ENCODE measurements at places on chromosomes 6 and 20.
A peak's percentile ranks its signal among the peaks of the same experiment; 100 is the strongest.

GRCh38 chr6:38209371-38210260 is 390.1 kb downstream of the ZFAND3 start:
- DNase-seq: no peak

DNA sequence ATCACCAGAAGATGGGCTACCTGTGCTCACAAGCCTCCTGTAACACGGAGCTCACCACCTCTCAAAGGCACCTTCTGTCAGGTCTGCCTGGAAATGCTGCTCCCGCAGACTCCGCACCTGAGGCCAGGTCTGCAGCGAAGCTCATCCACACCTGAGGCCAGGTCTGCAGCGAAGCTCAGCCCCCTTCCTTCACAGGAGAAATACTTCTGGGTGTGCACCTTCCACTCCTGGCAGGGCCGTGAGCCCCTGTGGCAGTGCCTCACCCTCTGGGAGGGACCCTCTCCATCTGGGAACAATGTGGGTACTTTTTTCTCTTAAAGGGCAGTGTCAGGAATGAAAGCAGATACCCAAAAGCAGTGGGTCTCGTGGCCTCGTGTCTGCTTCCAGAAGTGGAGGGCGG is 1.4 kb upstream of the SLCO4A1 start:
- DNase-seq: no peak

- peak; percentile 32 for DNase-seq
Measured at GRCh38 chr6:118284736-118285360, 263.2 kb upstream of the PLN start.

GRCh38 chr6:25052181-25052580 is 116.4 kb upstream of the RIPOR2 start:
- DNase-seq: peak; percentile 32

DNA sequence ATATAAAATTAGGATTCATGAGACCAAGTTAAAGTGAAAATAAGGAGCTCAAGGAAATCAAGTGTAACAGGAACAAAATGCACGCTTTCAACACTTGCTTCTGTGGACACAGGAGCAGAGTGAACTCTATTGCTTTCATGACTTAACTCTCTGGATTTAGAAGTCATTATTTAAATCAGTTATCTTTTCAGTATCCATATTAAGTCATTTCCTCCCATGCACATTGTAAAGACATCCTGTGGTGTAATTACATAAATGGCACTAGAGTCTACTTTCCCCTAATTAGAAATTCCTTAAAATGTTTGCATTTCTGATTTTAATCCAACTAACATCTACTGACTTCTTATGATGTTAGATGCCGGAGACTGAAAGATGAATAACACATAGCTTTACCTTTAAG is 88.0 kb downstream of the INSM1 start:
- DNase-seq: no peak

- DNase-seq: no peak
Measured at GRCh38 chr6:99219788-99220187, 129.7 kb downstream of the FAXC start.

DNA sequence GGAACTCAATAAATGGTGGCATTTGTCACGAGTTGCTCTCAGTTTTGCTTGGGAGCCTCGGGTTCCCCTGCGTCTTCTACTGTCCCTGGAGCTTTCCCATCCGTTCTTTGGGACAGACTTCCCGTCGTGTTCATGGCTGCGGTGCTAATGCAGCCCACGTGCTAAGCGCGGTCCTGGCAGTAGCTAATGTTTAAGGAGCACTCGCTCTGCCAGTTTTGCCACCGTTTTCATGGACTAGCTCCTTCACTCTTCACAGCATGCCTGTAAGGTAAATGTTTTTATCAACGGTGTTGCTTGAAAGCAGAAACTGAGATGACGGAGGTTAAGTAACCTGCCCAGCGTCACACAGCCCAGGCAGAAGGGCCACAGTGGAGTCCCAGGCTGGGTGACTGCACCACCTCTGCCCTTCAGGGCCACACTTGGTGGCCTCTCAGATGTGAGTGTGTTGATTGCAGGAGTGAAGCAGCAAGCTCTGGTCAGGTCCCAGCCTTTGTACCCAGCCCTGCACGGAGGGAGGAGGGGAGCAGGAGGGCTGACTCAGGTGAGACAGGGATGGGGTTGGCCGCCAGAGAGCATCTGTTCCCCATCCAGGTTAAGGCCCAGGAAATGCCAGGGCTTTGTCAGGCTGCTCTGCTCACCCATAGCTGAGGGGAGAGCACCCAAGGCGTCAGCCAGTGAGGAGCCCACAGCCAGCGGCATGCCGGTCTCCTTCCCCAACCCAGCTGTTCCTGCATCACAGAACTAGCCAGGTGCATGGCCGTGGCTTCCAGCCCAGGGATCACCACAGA is 181.8 kb downstream of the ZMYND8 start:
- DNase-seq: no peak

DNA sequence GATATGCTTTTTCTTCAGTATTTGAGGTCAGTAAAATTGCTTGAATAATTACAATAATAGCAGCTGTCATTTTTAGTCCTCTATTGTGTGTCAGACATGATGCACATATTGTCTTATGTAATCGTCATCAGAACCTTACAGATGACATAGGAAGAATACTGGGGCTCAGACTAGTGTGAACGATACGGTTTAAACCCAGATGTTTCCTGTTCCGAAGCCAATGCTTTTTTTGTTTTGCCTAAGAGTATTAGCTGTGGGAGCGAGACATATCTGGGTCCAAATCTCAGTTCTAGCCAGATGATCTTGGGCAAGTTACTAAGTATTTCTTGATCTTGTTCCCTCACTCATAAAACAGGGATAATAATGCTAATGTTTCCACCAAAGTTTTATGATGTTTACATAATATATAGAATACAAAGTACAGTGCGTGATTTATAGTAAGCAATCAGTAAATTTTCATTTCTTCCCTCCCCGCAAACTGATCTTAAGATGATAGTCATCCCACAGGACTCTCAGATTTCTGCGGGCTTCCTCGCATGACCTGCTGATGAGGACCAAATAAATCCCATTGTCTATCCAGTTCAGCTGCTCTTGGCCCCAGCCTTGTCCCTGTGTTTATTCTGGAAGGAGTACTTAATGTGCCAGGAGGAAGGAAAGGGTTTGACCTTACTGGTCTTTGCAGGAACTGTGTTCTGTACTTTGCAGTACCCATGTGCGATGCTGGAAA is 98.2 kb downstream of the CAP2 start:
- peak; percentile 27 for DNase-seq

DNA sequence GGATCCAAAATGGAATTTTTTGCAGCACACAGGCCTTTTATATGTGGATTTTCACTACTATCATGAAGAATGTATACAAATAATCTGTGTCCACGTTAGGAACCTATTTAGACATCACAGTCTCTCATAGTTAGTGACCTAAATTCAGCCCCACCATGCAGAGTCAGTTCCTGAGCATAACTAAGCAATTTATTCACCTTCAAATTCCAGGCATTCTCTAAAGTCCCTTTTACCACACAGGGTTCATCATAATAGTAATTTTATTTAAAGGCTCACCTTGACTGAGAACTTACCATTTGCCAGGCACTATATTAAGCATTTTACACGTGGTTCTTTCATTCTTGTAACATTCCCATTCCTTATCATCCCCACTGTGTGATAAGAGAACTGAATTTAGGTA is 353.8 kb downstream of the ARHGAP18 start:
- DNase-seq: no peak

- peak; percentile 4 for DNase-seq
Measured at GRCh38 chr20:57671662-57672061, 38.2 kb downstream of the PMEPA1 start.

GRCh38 chr20:37270576-37271420 is 9.2 kb upstream of the GHRH start:
- no peak for DNase-seq

DNA sequence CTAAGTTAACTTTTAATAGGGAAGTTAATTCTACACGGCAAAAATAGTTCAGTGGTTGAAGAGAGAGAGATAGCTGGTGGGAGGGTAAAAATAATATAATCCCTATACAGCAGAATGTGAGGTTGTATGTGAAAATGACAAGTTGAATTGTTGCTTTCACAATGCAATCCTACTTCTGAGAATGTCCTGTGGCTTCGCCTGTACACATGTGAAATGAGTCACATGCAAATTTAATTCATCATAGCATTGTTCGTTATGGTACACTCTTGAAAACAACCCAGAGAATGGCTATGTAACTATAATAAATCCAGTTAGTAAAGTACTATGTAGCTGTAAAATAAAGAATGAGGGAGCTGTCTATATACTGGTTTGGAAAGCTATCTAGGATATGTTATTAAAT is 46.0 kb upstream of the HINT3 start:
- DNase-seq: peak; percentile 58

DNA sequence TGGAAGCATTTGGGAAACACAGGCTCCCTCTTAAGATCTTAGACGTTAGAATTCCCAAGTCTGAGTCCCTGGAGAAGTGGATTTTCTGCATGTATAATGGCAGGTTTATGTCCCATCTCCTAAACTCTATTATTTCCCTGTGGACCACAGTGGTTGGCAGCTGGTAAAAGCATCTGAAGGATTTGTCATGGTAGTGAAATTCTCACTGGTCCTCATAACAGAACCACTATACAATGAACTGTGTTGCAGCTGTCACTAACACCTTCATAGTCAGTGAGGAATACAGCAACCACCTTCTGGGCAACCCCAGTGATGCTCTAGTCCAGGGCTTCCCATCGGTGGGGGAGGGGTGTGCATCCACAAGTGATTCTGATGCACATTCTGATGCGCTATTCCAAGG is 396.9 kb downstream of the ZFAND3 start:
- DNase-seq: no peak

- no peak for DNase-seq
Measured at GRCh38 chr6:39193201-39193791, 36.0 kb downstream of the KCNK5 start.

DNA sequence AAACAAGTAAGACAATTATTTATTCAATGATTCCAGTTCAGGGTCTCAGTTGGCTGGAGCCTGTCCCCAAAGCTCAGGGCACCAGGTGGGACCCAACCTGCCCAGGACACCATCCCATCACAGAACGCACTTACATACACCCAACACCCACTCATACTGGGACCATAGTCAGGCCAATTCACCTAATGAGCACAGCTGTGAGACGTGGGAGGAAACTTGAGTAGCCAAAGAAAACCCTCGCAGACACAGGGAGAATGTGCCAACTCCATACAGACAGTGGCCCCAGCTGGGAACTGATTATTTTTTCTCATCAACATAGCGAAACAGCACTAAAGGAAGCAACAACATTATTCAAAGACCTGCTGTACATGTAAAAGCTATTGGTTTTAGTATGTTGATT is 58.6 kb upstream of the DOK5 start:
- no peak for DNase-seq

DNA sequence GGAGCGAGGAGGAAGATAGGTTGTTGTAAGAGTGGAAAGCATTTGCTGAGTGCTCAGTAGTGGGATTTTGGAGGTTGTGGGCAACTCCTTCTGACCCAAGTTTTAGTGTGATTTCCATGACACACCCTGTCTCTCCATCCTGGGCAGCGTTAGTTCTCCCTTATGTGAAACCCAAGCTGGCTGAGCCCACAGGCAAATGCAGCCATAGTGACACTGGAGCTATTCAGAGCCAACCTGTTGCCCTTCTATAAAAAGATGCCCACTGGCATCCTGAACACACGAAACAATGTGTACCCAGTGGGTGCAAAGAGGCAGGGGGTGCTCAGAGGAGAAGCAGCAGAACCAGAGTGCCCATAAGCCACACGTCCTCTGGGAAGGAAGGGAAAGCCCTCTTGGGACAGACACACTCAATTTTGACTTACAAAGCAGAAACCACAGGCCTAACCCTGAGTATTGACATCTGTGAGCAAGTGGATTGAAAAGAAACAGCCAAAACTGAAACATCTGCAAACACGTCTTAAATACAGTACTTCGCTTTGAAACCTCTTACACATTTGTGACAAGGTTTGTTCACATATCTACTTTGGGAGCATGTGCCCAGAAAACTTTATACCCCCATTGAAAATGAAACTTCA is 54.6 kb downstream of the BPIFB1 start:
- no peak for DNase-seq

DNA sequence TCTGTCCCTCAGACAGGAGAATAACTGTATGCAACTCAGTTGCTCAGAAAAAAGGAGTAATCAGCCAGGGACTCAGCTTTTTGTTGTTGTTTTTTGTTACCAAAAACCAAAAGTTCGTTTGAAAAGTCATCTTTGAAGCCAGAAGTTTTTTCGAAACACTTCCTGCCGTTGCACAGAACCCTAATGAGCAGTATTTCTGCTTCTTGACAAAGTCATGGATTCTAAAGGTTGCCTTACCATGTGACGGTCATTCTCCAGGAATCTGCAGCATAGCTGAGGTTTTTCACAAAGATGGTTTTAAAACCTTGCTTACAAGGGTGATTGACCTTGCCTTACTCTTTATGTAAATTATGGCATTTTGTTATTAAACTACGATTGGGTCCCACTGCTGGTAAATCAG is 1.9 kb downstream of the RAB32 start:
- peak; percentile 89 for DNase-seq

GRCh38 chr6:137673603-137674002 is 179.4 kb upstream of the OLIG3 start:
- no peak for DNase-seq

DNA sequence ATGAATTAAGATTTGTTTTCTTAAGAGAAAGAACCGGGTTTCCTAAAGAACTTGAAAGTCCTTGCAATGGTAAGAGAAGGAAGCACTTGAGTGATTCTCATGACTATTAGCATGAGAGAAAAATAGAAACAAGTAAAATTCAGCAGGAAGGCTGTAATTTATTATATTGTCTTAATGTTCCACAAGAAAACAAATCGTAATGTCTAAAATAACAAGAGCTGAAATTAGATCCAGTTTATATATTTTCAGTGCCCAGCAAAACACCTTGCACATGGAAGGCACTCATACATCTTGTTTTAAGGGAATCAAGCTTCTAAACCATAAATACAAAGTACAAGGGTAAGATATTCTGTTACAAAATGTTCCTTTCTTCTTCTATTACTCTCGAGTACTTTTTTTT is 229.4 kb upstream of the PLN start:
- DNase-seq: no peak

GRCh38 chr6:74054190-74054589 is 358.2 kb downstream of the CD109 start:
- no peak for DNase-seq

DNA sequence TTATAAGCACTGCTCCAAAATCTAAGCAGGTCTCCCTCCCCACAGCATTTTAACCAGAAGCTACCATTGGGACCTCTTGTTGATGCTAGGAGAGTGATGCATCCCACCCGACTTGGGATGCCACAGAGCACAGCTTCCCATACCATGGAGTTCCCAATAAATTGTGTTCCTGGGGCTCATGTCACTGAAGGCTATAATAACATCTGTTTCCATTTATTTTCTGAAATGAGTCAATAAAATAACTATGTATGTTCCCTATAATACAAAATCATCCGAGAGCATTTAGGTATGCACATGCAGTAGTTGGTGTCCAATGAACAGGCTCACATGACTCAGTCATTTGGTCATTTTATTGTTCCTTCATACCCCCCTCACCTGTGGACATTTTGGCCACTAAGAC is 204.2 kb downstream of the TBC1D7 start:
- DNase-seq: no peak

DNA sequence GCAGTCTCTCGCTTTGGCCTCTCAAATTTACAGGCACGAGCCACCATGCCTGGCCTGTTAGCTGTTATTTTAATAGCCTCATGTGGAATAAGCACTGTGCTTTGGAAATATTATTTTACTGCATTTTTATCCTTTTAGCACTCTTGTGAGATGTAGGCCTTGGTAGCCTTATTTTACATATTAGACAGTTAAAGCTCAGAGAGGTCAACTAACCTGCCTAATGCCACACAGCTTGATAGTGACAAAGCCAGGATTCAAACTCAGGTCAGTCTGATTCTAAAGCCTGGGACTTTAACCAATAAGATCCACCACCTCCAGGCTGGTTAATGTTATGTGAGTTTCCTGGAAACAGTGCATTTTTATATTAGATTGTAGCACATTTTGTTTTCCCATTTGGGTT is 9.5 kb downstream of the TNFAIP3 start:
- no peak for DNase-seq

All from EH (cell line).